ENCODE measurements at places on chromosomes 1 and 21.

GRCh38 chr1:156025876-156026275 lies 5.1 kb upstream of the SSR2 start:
- no peak for DNase-seq

DNA sequence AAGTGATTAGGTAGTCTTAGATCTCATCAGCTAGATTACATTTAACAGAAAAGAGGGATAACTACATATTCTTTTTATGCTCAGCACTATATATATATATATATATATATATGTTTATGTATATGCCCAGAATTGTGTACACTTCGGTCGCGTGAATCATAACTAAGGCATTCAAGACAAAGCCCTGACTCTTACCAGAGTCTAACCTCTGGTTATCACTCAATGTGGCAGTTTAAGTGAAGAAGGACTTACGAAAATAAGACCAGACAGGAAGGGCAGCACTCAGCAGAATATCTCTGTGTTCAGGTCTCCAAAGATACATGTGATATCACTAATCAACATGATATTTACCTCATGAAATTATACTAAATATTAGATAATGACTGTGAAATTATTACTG lies 1326.7 kb downstream of the MRPL39 start:
- no peak for DNase-seq

GRCh38 chr21:41610042-41610839 lies 102.3 kb upstream of the TMPRSS2 start:
- DNase-seq: no peak

GRCh38 chr1:239025223-239025622 lies 361.1 kb upstream of the CHRM3 start:
- no peak for DNase-seq

GRCh38 chr1:157152510-157152909 lies 14.3 kb upstream of the ETV3 start:
- DNase-seq: no peak

DNA sequence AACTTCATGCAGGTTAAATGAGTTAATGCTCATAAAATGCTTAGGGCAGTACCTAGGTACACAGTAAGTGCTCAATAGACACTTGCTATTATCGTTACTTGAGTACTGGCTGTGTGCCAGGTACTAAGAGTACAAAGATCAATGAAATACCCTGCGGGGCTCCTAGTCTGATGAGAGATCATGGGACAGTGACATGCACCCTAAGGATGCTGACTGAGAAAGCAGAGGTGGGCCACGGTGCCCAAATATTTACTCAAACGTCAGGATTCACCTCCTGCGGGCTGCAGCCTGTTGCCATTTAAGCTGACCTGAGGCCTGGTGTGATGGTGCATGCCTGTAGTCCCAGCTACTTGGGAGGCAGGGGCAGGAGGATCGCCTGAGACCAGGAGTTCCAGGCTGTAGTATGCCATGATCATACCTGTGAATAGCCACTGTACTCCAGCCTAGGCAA lies 19.8 kb upstream of the LUZP1 start:
- no peak for DNase-seq

DNA sequence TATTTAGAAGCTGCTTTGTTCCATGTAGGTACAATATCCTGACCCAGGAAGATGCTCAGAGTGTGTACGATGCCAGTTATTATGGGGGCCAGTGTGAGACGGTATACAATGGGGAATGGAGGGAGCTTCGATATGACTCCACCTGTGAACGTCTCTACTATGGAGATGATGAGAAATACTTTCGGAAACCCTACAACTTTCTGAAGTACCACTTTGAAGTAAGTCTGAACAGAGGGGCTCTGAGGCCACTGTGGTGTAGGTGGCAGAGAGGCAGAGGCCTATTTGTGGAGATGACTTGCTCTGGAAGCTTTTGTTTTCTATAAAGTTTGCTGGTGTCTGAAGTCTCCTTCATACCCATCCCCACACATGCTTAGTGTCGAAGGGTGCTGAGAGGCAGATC lies 26.8 kb downstream of the C8A start:
- DNase-seq: no peak

- no peak for DNase-seq
Measured at GRCh38 chr1:81811757-81812371, 11.1 kb downstream of the ADGRL2 start.

DNA sequence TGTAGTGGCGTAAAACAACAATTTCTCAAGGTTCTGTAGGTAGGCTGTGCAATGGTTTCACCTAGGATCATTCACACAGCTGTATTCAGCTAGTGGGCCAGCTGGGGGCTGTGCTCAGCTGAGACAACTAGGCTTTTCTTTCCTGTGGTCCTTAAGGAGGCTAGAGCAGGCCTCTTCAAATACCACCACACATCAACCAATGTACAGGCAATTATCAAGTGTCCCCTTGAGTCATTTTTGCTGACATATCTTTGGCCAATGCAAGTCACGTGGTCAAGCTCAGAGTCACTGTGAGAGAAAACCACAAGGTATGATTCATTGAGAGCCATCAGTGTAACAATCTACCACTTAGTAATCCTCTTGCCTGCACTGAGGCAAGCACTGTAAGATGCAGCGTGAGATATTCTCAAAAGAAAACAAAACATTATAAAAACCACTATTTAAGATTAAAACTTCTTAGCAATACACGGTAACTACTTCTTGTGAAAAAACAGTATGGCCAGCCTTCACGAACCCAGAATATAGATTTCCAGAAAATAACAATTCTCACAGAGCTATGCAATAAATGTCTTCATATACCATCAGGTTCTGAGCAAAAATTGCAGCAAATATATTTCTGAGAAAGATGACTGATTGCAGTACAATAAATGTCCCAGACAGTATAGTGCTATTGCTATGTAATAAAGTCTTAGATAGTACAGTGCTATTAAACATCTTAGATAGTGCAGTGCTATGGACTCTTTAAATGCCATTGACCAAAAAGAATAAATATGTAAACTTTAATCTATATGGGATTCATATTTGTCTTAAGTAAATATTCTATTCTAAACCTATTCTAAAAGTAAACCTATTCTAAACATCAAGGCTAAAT lies 55.3 kb downstream of the NME7 start:
- DNase-seq: no peak

- no peak for DNase-seq
Measured at GRCh38 chr1:232355162-232356006, 274.5 kb downstream of the SIPA1L2 start.

GRCh38 chr1:184287001-184287400 lies 99.8 kb upstream of the C1orf21 start:
- no peak for DNase-seq

GRCh38 chr1:3103967-3104677 lies 35.1 kb downstream of the PRDM16 start:
- no peak for DNase-seq
